ENCODE measurements at places on chromosomes 7 and 10.

- no peak for DNase-seq
Observed at GRCh38 chr7:116511552-116512519, 12.3 kb downstream of the CAV2 start.

GRCh38 chr10:67076144-67076543, 150.3 kb downstream of the LRRTM3 start:
- DNase-seq, result no peak

DNA sequence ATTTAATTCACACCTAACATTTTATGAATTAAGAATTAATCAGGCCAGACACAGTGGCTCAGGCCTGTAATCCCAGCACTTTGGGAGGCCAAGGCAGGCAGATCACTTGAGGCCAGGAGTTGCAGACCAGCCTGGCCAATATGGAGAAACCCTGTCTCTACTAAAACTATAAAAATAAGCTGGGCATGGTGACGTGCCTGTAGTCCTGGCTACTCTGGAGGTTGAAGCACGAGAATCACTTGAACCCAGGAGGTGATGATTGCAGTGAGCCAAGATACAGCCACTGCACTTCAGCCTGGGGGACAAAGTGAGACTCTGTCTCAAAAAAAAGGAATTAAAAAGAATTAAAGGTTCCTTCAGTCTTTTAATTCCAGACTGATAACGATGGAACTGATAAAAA, 11.1 kb downstream of the LARP4B start:
- DNase-seq, result no peak

DNA sequence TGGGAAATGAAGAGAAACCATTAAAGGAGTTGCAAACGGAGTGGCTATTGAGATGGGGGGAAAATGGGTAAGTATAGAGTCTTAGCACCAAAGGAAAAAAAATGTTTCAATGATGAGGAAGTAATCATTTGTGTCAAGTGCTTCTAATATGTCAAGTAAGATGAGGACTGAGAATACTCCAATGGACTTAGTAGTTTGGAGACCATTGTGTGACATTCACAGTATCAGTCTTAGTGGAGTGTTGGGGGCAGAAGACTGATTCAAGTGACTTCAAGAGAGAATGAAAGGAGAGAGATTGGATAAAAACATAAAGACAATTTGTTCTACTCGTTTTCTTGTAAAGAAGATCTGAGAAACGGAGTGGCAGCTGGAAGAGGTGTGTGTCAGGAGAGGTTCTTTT, 88.6 kb upstream of the ARID5B start:
- no peak for DNase-seq

- DNase-seq, result peak; percentile 19
Observed at GRCh38 chr7:54898659-54899340, 120.0 kb upstream of the EGFR start.

DNA sequence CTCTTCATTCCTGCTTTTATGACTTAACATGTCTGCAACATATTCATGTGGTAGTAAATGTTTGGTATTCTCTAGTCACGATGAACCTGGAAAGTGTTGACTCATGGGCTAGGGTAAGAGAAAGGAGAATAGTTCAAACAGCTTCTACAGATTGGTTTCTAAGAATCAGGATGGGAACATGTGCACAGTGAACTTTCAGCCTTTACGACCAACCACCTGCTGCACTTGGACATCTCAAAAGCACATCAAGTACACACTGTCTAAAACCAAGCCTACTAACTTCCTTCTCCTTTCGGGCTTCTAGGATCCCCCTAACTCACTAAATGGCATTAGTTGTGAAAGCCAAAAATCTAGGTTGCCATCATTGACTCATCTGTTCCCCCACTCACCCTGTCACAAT, 85.5 kb downstream of the CUL2 start:
- DNase-seq, result no peak

DNA sequence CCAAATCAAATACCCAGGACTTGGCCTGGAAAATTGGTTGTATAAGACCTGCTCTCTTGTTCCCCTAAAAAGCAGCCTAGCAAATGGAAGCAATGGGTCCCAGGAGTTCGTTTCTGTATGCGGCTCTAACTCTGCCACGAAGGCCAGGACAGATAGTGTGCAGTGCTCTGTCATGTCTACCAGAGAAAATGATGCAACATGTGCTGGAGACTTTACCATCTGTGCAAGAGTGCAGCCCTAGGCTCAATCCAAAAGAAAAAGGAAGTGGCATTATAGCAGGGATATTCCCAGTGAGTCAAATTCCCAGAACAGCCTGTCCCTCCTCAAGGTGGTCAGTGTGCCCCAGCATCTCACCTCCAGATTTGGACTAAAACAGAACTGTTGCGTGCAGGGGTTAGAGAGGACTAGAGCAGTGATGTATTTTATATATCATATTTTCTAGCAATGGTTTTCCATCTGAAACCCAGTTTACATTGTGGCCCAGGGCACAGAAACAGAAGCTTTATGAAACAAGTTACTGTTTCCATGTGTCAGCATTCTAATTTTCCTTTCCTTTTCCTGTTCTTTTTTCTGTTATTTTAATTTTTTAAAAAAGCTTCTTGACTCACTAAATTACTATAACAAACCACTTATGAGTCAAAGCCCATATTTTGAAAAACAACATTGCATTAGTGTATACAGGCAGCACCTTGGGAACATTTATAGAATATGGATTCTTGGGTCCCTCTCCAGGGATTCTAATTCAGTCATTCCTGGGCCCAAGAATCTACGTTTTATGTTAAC, 311.2 kb downstream of the RNLS start:
- DNase-seq, result no peak

DNA sequence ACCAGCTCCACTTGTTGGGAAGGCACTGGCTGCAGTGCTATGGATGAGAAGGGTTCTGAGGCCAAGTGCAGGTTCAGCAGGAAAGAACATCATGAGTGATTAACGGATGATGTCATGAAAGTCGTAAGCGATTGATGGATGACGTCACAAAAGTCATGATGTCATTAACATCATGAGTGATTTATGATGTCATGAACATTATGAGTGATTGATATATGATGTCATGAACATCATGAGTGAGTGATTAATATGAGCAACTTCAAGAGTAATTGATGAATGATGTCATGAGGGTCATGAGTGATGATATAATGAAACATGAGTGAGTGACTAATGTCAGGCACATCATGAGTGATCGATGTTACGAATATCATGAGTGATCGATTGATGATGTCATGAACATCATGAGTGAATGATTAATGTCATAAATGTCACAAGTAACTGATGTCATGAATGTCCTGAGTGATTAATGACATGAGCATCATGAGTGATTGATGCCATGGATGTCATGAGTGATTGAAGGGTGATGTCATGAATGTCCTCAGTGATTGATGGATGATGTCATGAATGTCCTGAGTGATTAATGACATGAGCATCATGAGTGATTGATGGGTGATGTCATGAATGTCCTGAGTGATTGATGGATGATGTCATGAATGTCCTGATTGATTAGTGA, 185.6 kb downstream of the PAXIP1 start:
- DNase-seq, result no peak

GRCh38 chr10:122157451-122157850, 113.6 kb upstream of the BTBD16 start:
- DNase-seq, result no peak

- DNase-seq, result no peak
Observed at GRCh38 chr10:126839094-126839761, 66.0 kb upstream of the DOCK1 start.

DNA sequence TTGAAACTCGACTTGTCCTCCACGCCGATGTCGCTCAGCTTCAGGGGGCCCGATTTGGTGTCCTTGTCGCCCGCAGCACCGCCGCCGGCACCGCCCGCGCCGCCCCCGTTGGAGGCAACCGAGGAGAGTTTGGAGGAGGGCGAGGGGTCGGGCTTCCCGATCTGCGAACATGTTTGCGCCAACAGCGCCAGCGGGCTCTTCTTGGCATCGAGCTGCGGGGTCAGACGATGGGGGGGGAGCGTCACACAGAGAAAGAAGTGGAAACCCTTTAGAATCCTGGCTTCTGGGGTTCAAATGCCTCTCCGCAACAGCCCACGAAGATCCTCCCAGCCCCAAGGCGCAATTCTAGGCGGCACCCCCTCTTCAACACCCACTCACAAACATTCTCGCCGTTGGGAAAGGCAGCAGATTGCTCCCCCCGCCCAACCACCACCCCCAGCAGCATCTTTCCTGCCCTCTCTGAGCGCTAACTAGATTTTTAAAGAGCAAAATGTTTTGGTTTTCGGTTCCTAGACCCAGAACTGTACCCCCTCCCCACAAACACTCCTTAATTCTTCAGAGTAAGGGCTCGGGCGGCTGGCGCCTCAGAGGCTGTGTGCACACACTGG, 1.3 kb downstream of the ZNF503 start:
- no peak for DNase-seq

GRCh38 chr7:117124591-117125220, 171.4 kb downstream of the ST7 start:
- DNase-seq, result peak; percentile 26

DNA sequence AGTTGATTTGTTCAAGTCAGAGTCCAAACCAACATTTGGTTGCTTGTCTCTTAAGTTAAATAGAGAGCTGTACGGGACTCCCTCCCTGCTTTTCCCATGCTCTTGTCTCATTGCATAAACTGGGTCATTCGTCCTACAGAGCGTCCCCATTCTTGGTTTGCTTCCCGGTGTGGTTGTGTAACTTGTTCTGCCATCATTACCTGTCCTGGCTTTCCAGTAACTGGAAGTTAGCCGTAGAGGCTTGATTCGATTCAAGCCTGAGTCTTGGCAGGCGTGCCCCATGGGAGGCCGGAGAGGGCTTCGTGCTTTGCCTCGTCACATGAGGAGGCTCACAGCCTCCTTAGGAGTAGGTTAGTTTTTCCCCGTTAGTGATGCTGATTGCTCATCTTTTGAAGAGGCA, 40.2 kb downstream of the FBH1 start:
- no peak for DNase-seq

DNA sequence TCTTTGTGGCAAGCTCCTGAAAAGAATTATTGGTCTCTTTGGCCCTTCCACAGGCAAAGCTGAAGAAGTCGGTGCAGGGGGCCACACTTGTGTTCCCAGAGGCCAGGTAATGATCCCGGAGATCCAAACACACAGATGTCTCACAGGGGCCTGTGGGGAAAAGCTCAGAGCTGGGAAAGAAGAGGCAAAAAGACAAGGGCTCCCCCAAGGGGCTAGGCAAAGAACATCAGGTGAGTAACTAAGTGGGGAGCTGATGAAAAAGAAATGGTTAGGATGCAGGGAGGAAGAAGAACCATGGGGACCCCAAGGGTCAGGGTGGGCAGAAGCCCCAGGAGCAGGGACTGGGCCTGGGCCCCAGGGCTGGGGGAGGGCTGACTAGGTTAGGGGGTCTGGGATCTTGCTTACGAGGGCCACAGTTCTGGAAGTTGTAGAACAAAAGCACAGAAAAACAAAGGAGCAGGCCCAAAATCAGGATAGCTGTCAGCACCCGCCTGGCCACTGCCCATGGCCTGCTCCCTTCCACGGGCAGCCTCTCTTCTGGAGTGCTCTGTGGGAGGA, 1.1 kb downstream of the KEL start:
- DNase-seq, result no peak

DNA sequence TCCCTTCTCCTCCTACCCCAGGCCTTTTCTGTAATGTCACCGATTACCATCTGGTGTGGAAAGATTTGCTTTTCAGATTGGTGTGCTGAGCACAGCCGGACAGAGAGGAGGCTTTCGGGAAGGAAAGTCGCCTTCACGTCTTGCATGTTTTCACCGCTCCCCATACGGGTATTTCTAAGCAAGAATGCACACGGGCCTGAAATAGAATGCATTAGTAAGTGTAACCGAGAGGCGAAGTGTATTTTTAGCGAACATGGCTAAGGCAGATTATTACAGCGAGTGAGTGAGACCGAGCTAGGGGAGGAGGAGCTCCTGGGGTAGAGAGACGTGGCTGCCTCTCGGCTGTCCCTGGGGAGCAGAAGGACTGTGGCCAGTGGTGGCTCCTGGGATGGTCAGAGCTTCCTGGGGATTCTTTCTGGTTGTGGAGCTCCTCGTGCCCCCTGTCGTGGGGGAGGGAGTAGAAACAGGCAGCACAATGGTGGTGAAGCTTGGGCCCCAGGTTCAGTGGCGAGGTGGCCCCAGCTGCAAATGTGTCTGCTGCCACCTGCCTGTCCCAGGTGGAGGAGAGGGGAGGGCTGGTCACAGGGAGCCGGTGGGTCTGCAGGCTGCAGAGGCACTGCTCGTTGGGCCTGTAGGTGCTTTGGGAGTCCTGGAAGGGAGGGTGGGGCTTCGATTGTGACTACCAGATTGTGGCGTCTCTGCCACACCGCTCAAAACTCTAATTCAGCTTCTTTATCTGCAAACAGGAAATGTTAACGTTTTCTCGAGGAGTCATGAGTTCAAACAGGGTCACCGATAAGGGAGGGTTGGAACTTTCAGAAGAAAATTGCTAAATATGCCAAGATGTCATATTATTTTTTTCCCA, 135.8 kb downstream of the CAMK1D start:
- DNase-seq, result no peak

DNA sequence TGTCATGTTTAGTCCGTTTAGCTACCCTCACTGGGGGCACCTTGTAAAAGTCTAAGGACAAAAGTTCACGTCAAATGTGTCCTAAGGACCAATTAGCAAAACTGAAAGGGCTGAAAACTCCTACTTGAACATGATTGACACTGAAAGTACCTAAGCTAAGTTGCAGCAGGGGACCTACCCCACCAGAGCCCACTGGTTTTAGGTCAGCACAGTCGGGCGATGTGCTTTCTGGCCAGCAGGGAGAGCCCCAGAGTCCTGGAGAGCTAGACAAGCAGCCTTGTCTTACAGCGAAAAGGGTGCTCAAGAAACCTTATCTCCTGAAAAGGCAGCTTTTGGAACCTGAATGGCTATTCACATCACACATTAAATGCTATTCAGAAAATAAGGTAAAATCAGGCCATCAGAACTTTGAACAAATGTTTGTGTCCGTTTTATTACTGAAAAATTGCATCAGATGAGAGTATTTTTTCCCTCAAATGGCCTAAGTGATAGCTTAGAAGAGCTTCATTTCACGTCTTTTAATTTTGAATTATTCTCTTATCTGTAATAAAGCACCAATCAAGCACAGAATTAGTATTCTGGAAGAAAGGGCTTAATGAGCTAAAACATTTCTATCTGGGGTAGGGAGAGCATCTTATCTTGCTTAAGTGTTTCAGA, 52.2 kb upstream of the MKI67 start:
- DNase-seq, result peak; percentile 33

DNA sequence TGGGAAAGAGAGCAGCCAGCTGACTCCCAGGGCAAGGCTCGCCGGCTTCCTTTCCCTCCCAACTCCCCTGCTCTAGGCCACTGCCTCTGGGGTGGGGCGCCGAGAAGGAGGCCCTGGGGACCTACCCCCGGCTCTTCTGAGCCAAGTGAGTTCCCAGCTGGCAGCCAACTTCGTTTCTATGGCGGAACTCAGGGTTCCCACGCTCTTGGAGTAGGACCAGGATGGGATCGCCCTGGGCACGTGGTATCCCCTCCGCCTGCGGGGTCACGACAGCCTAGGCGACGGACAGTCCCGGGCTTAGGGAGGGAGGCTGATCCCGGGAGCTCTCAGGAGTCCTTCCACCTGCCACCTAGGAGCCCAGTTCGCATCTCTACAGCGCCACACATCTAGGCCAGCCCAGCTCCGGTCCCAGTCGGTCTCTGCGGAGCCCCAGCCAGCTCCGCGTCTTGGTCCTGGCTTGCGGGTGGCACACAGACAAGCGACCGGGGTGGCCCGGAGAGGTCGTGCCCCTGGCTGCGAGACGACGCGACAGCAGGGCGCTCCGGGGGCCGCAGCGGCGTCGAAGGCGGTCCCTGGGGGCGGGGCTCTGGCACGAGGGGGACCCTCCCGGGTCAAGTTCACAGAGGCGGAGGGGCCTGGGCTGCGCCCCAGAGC, 20.5 kb upstream of the GATA3 start:
- DNase-seq, result no peak

- DNase-seq, result no peak
Observed at GRCh38 chr10:102578782-102579181, 65.5 kb upstream of the TRIM8 start.

All from NCI-H460 (cell line).